Fibroblast of lung (primary cell): ENCODE measurements at places on chromosomes 5 and 9.
A peak's percentile ranks its signal among the peaks of the same experiment; 100 is the strongest.

GRCh38 chr9:102038006-102038405, 299.6 kb upstream of the GRIN3A start:
- no peak for DNase-seq

DNA sequence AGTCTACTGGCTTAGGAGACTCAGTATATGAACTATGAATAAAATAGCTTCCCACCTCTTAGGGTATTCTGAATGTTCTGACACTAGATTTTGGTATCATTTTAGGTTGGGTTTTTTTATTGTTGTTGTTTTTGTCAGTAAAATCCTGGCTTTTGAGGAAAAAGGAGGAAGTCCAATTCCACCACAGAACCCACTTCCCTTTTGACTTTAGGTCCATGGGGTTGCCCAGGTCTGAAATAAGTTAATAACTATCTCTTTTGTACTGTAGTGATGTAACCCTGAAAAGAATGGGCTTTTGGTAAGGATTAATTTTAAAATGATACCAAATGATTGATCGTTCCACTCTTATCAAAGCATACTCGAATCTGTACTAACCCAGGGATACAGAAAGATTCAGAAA, 29.1 kb upstream of the IL12B start:
- DNase-seq, result no peak

DNA sequence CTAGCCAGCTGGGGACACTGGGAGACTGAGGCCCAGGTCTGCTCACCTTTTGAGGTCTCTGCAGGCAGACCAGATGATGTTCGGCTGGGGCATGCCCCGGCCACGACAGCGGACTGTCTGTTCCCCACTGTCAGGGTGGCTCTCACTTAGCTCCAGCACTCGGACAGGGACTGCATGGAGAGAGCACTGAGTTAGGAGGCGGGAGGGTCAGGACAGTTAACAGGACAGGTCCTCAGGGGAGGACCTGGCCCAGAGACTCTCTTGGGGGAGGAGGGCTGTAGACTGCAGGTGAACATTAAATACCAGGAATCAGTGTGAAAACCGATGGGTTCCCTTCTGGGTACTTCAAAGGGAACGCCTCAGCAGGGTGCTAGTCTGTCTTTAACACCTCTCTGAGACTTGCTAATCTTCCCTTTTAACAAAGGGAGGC, 25.1 kb downstream of the PDGFRB start:
- DNase-seq, result no peak

DNA sequence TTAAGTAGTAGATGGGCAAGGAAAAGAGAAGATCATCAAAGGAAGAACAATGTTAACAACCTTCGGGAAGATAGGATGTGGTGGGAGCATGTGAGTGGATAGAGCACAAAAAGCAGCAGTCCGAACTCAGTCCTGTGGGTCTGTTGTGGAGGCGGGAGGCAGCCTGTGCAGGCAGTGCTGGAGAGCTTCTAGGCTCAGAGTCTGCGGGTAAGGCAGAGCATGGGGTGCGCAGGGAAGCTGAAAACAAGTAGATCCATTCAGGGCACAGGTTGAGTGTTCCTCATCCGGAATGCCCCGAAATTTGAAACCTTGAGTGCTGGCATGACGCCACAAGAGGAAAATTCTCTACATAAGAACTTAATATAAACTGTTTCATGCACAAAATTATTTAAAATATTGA, 84.9 kb downstream of the PPIC start:
- DNase-seq, result no peak

- DNase-seq, result peak; percentile 26
Observed at GRCh38 chr9:76887951-76888350, 18.0 kb downstream of the PRUNE2 start.

DNA sequence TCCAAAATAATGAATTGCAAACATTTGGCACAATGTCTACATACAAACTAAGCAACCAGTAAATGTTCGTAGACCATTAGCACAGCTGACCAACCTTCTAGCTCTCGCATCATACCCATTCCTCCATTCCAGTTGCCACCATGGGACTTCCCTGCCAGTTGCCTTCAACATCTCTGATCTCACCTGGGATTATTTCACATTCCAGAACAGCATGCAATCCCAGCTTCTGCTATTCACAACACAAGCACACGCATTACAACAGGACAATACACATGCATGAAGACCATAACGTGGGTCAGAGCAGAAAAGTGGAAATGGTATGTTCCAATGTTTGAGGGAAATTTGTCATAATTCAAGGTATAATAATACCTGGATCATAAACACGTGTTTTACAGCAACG, 848.2 kb upstream of the DMAC1 start:
- no peak for DNase-seq

DNA sequence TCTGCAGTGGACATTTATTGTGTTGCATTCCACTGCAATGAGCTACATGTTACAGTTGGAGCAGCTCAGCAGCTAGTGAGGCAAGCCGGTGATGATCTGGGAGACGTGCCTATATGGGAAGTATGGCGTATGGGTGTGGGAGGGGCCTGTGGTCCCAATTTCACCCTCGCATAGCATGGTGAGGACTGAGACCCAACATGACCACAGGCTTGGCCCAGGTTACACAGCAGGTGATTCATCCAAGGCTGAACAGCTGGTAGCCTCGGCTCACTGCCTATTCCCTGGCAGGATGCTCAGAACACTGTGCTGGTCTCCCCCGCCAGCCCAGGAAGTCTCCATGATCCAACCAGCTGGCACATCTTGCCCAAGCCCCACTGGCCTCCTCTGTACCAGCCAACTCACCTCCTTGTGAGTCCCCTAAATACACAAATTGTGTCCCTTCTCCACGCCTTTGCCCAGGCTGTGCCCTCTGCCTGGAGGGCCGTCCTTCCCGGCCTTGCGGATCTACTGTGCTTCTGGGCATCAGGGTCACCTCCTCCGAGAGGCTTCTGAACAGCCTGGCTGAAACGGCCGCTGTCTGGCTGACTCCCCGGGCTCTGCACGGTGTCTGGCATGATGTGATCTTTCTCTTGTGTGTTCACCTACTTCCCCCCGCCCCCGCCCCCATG, 81.4 kb downstream of the NSUN2 start:
- no peak for DNase-seq

DNA sequence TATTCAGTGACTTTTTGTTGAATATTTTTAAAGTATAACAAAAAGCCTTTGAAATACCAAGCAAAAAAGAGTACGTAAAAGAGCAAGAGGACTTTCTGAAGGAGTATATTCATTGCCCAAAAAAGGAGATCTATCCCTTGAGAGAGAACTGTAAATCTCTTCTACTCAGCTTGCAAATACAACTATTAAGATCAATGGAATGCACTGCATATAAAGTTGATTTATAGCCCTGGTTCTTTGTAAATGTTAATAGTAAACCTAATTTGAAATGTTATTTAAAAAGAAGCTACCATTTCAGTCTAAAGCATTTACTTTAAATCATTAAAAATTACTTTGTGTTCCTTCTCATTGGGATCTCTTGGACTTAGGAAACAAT, 168.1 kb downstream of the PDE4D start:
- DNase-seq, result peak; percentile 21

- no peak for DNase-seq
Observed at GRCh38 chr9:969310-970150, 6.9 kb upstream of the DMRT3 start.

GRCh38 chr9:101054657-101055056, 26.1 kb downstream of the PLPPR1 start:
- DNase-seq, result no peak

DNA sequence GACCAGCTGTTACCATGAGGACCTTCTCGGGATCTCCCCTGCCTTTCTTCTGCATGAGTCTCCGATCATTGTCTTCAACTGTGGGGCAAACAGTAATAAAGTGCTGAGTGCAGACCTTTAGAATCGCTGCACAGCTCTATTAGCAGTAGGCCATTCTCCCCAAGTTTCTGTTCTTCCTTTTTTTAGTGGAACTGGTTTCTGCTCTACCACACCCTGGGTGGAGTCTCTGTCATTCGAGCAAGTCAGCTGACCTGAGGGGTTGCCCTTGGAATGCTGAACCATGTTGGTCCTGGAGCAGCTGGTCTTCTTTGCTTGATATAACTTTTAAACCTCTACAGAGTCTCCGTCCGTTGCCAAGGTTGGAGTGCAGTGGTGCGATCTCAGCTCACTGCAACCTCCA, 33.4 kb upstream of the GNPDA1 start:
- DNase-seq, result no peak

- no peak for DNase-seq
Observed at GRCh38 chr5:56588636-56589480, 226.5 kb upstream of the MAP3K1 start.

- DNase-seq, result peak; percentile 84
Observed at GRCh38 chr9:81871695-81872094, 56.5 kb upstream of the SPATA31D4 start.

DNA sequence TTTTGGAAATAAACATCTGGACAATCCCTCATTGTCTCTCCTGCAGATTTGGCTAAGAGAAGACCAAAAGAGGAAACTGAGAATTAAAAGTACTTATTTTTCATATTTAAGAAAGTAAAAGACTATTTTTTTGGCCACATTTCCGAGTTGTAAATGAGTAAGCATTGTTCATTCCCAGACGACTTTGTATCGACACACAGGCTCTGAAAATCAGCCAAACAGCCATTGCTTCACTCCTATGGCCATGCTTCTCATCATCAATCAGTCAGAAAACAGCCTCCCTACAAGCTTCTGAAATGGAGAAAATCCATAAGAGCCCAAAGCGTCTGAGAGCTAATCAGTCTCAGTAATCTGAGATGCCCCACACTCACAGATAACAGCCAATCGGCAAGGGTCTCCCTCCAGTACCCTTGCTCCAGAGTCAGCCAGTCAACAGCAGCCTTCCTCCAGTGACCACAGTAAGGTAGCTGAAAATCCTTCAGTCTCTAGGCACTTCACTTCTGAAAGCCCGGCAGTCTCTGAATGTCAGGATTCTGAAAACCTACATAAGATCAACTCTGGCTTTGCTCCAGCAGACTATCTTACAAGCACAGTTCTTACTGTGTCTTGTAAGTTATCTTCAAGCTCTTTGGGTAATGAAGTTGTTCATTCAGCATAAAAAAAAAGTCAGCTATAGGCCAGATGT, 30.9 kb downstream of the CDO1 start:
- no peak for DNase-seq

DNA sequence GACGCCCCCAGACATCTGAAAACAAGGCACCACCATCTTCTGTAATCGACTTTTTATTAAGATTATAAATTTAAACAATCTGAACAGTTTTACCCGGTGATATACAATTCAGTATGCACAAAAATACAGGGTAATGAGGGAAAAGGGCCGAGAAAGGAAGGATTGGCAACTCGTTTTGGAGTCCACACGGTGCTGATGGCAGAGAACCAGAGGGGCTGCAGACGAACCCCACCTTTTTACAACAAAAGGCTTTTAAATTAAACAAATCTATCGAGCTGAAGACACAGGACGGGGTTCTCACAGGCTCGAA, 2.6 kb downstream of the IER5L start:
- no peak for DNase-seq

- no peak for DNase-seq
Observed at GRCh38 chr9:95481000-95481399, 35.8 kb downstream of the PTCH1 start.

DNA sequence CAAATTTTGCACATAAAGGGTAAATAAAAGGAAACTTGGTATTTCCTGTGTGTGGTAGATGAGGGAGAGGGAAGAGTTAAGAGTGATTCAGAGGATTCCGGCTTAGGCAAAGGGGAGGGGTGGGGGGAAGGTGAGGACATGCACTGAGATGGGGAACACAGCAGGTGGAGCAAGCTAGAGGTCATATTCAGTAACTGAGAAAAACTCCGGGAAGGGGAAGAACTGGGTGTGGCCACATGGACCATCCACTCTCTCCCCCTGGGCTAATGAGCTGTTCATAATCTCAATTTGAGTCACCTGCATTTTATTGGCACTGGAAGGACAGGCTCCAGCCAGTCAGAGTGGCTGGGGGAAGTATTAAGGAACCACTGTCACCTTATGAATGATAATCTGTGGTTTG, 45.1 kb upstream of the UGCG start:
- DNase-seq, result no peak

DNA sequence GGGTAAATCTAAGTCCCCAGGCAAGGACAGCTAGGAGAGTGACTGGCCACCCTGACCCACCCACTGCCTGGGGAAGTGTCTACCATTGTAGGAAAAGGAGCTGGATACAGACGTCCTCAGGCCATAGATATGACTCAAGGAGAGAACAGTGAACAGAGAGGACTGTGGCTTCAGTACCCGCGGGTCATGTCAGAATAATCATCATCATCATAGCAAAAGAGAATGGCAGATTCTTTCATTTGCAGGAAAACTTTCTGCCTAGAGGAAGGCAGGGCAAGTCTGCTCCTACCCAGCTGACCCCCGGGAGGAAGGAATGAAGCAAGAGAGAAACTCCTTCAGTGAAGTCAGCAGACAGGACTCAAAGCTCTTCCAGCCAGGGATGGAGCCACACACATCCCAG, 52.2 kb upstream of the UBTD2 start:
- no peak for DNase-seq

GRCh38 chr9:77022783-77023440, 3.5 kb downstream of the FOXB2 start:
- no peak for DNase-seq

DNA sequence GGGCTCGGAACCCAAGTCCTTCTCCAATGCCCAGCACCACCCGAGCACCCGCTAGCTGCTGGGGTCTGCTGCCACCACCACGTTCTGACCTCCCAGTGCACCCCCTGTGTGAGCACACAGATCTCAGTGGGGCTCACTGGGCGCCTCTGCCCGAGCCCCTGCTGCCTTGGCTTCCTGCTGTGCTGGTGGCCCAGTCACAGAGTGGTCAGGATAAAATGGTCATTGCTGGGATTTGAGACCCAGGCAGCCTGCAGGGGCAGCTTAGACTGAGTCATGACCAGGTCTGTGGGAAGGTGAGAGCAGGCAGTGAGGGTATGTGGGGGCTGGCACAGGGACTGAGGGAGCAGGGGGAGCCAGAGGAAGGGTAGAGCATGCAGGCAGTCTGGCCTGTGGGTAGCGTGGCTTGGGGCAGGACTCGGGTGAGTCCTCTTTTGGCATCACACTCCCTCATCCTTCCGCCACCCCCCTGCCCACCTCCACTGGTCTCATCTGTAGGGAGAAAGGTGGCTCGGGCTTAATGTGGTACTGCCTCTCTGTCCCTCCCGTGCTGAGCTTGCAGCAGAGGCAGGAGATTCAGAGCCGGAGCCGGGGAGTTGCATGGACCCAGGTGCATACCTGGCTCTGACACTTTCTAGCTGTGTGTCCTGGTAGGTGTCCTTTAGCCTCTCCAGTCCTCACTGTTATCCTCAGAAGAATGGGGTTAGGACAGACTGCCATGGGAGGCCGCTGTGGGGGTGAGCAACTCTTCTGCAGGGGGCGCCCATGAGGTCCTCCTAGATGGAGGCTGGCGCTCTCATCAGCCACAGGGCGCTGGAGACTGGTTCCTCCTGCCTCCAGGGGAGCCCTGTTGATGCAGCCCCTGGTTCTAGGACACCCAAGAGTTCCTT, 32.1 kb downstream of the USP20 start:
- DNase-seq, result no peak

DNA sequence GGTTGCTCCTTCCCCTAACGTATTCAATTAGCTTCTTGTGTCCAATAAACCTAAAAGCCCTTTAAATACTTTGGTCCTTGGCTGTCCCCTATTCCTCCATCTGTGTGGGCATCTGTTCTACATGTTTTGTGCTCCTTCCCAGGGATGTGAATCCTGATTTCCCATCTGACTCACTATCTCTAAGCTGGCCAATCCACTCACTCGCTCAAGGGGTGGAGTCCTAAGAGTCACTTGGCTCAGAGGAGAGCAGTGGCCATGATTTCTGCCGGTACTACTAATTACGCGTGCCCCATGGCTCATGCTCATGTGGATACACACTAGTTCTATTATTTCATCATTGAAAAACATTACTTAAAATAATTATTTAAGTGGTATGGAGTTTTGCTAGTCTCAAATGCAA, 89.6 kb downstream of the TAF11L14 start:
- DNase-seq, result no peak

- peak; percentile 14 for DNase-seq
Observed at GRCh38 chr9:31103836-31104235, 1280.6 kb upstream of the ACO1 start.
